ENCODE measurements at places on chromosomes 1 and 21.
A peak's percentile ranks its signal among the peaks of the same experiment; 100 is the strongest.

- no peak for DNase-seq
Observed at GRCh38 chr1:59438058-59438560, 141.2 kb downstream of the FGGY start.

DNA sequence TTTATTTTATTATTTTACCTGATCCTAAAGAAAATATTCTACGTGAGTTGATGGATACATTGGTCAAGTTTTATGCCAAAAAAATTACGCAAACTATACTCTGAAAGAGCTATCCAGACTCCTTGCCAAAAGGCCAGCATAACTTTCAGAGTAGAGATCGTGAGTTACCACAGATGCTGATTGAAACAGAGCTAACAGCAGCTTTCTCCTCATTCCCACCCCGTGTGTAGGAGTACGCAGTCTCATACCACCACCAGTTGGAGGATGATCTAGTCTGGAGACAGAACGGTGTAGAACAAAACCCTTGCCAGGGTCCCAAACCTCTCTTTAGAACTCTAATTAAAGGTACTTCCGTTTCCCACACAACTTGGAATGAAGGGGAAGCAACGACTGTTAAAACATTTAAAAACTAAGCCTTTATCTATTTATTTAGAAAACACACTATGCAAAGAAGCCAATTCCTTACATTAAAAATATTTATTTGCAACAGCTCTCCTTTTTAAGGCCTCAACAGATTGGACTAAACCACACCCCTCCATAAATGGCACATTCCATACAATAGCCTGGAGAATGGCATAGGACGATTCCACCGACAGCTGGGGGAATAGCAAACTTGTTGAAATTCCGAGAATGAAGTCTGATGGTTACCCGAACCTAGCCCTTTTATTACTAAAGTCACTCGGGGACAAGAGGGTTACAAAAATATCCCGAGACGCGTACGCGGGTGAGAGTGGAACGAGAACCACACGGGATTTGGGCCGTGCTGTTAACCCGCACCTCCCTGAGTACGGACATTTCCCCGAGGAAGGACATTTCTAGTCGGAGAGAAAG is 1.4 kb downstream of the NUCKS1 start:
- DNase-seq, result no peak

GRCh38 chr1:4653796-4654725 is at the start of gene AJAP1:
Gene AJAP1 (plus strand): TSS chr1:4654609. CDS start chr1:4655426, 817 bp downstream.
- no peak for DNase-seq

DNA sequence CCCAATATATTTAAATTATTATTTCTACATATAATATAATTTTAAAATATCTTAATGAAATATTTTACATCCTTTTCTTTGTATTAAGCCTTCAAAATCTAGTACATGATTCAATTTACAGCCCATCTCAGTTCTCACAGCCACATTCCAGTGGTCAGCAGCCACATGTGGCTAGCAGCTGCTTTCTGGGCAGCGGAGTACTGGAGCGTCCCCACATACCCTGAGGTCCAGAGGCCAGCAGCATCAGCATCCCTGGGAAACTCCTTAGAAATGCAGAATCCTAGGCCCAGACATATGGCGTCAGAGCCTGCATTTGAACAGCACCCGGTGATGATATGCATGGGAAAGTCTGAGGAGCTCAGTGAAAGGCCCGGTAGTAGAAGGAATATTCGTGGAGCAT is 8.6 kb upstream of the LHX4 start:
- DNase-seq, result no peak

- DNase-seq, result no peak
Observed at GRCh38 chr1:154148807-154149206, 6.1 kb downstream of the NUP210L start.

DNA sequence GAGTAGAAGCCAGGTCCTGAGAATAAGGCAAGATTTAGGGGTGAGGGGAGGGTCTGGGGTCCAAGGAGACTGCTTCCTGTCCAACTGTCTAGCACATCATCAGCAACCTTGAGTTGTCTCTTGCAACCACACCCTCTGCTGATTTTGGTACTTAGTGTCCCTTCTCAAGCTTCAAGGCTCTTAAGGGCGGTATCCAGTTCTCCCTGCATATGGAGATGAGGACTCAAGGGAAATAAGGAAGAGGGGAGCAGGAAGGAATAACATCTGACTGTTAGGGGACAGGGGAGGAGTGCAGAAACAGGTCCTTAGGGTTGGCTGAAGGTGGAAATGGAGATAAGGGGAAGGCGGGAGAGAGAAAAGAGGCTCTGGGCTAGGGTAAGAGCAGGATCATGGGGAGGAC is 12.3 kb downstream of the MYOG start:
- DNase-seq, result no peak

- no peak for DNase-seq
Observed at GRCh38 chr21:37119421-37120218, 46.6 kb downstream of the TTC3 start.

DNA sequence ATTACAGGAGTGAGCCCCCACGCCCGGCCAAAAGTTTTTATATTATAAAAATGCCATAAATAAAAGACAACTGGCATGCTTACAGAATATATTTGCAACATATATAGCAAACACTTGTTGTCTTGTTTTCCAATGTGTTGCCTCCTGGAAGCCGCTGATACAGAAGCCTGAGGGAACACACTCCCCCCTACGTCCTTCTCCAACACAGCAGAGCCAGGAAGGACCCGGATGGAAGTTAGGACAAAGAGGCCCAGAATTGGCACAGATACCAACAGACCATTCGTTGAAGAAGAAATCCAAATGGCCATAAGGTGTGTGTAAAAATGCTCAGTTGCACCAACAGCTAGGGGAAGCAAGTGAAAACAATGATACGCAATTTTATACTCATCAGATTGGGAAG is 1.3 kb upstream of the PLA2G5 start:
- DNase-seq, result no peak

GRCh38 chr1:6470132-6471085 is 4.4 kb upstream of the TNFRSF25 start:
- no peak for DNase-seq

DNA sequence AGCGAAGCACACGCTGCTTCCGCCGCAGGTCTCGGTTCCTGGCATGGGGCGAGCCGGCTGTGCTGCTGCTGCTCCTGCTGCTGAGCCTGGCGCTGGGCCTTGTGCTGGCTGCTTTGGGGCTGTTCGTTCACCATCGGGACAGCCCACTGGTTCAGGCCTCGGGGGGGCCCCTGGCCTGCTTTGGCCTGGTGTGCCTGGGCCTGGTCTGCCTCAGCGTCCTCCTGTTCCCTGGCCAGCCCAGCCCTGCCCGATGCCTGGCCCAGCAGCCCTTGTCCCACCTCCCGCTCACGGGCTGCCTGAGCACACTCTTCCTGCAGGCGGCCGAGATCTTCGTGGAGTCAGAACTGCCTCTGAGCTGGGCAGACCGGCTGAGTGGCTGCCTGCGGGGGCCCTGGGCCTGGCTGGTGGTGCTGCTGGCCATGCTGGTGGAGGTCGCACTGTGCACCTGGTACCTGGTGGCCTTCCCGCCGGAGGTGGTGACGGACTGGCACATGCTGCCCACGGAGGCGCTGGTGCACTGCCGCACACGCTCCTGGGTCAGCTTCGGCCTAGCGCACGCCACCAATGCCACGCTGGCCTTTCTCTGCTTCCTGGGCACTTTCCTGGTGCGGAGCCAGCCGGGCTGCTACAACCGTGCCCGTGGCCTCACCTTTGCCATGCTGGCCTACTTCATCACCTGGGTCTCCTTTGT is 2.6 kb downstream of the TAS1R3 start:
- no peak for DNase-seq

DNA sequence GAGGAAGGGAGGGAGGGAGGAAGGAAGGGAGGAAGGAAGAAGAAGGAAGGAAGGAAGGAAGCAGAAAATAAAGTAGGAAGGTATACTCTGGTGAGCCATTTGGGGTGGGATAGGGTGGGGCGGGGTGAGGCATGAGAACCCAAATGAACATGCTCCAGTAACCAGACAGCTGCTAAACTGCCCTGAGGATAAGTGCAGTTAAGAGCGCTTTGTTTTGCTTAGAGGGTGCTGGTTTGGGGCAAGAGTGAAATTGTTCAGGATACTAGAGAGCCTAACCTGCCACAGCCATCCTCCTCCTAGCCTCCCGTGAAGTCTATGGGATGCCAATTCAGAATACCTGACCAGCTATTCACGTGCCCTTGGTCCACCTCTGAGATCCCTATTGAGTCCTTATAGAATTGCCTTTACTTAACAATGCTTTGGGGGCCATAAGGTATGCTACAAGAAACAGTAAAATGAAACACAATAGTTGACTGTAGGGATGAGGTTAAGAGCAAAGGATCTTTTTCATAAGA is 59.0 kb upstream of the ATF3 start:
- DNase-seq, result no peak

DNA sequence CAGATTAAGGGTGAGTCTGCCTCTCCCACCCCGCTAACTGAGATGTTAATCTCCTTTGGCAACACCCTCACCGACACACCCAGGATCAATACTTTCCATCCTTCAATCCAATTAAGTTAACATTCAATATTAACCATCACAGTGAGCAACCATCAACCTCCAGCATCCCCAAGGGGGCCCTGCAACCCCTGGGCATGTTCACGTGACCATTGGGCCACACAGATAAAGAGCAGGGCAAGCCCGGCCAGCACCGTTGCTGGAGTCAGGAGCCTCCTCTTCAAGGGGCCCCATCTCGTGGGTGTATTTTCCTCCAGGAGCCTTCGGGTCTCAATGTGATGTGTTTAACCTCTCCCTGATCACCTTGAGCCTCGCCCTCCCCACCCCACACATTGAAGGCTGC is 8.0 kb upstream of the GPR157 start:
- DNase-seq, result no peak

GRCh38 chr1:234499119-234499942 is 20.4 kb upstream of the TARBP1 start:
- DNase-seq, result peak; percentile 82

GRCh38 chr1:68213843-68214242 is 18.5 kb downstream of the WLS start:
- no peak for DNase-seq

DNA sequence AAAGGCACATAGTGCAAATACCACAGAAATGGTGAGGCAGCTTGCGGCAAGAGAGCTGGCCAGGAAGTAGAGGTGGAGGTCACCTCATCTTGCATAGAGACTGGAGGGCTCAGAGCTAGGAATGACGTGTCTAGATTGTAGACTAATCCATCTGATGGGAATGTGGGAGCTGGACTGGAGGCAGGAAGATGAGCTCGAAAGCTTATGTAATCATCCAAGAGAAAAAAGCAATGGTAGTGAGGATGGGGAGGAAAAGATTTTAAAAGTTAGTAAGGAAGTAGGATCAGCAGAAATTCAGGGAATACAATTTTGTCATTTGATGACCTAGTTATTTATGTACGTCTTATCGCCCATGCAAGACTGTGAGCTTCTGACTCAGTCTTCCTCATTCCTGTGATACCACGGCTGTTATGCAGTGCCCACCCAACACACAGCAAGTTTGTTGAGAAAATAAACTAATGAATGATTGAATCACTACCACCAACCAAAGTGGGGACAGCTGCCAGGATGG is 123.9 kb downstream of the RRAGC start:
- no peak for DNase-seq

DNA sequence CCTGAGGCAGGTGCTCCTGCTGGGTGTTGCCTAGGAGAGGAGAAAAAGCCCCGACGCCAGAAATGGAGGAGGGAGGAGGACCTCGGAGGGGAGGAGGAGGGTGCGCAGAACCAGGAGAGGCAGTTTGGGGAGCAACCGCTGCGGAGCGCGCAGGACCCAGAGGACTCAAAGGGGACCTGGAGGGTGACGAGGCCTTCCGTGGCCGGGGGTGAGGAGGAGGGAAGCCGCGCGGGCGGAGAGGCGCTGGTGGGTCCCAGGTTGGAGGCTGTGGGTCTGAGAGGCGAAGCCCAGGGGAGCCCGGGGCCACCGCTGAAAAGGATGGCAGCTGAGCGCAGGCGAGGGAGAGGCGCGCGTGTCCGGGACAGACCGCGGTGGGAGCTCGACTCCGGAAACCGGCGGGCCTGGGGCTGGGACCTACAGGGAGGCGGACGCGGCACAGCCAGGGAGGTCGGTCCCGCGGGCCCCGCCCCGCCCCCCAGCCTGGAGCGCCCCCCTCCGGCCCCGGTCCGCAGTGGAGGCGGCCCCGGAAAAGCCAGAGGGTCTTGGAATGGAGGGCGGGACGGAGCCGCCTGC is 15.1 kb downstream of the RNF223 start:
- DNase-seq, result no peak

DNA sequence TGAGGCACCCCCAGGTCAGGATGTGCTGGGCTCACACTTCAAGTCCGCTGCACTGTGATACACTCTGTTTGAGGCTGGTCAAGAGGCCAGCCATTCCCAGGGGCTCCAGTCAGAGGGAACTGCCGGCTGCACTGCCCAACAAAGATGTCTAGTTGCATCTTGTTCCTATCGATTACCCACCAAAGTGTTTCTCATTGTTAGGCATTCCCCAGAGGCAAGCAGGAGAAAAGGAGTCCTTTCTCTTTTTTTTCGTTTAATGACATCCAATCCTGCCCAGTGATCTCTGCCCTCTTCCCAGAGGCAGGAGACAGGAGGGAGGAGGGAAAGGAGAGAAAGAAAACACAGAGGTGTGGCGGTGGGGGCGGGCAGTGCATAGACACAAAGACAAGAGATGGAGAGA is 150.4 kb downstream of the OMA1 start:
- no peak for DNase-seq

DNA sequence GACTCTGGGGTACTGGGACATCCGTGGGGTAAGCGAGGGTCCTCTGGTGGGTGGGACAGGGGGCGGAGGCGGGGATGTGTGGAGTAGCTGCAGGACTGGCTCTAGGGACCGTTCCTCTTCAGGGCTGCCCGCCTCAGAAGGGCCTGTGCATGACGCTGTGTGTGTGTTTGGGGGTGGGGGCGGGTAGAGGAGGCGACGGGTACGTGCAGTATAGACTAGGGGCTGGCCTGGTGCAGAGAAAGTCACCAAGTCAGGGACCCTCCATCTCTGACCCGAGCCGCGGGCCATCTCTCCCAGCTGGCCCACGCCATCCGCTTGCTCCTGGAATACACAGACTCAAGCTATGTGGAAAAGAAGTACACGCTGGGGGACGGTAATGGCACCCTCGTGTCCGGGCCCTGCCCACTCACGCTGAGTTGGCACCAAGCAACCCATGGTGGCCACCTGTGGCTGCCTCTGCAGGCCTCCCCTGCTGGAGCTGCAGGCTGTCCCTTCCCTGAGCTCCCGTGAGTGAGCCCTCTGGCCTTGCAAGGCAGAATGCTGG is 342 bp downstream of the GSTM5 start:
- no peak for DNase-seq

- DNase-seq, result no peak
Observed at GRCh38 chr1:99503276-99503747, 142.6 kb upstream of the PALMD start.

DNA sequence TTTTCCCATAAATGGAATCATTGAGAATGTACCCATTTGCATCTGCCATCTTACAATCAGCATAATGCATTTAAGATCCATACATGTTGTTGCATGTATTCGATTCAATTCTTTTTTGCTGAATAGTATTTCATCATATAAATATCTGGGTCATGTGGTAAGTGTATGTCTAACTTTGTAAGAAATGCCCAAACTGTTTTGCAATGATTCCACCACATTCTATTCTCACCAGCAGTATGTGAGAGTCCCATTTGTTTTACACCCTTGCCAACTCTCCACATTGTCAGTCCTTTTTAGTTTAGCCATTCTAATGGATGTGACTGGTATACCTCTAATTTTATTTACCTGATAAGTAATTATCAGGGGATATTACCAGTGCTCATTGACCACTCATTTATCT is 115.8 kb upstream of the PBX1 start:
- no peak for DNase-seq

- DNase-seq, result no peak
Observed at GRCh38 chr21:42058631-42059111, 12.4 kb upstream of the UMODL1 start.

GRCh38 chr1:154802982-154803920 is 66.8 kb downstream of the KCNN3 start:
- DNase-seq, result no peak
